ENCODE measurements at places on chromosomes 5 and 9.
A peak's percentile ranks its signal among the peaks of the same experiment; 100 is the strongest.

GRCh38 chr5:112238473-112238872 lies 180.6 kb downstream of the EPB41L4A start:
- DNase-seq, result no peak

- DNase-seq, result peak; percentile 20
Observed at GRCh38 chr5:40736103-40736875, 19.5 kb downstream of the TTC33 start.

GRCh38 chr9:28801144-28801799 lies 1228.0 kb upstream of the C9orf72 start:
- no peak for DNase-seq

DNA sequence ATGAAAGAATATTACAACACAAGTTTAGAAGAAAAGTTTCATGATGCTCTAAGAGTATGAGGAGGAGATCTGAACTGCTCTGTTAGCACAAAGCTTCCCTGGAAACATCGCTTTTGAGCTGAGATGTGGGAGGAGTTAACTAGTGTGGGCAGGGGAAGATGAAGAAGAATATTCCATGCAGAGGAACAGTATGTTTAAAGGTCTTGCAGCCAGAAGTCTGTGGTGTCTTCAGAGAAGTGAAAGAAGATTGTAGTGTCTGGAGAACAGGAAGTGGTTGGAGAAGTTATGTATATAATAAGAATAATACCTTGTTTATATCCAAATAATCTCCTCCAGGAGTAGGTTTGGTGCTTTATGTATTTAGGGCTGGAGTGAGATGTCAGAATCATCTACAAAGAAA lies 406.7 kb downstream of the MAN2A1 start:
- DNase-seq, result no peak

GRCh38 chr5:43396762-43397304 lies 15.4 kb downstream of the CCL28 start:
- DNase-seq, result peak; percentile 18

DNA sequence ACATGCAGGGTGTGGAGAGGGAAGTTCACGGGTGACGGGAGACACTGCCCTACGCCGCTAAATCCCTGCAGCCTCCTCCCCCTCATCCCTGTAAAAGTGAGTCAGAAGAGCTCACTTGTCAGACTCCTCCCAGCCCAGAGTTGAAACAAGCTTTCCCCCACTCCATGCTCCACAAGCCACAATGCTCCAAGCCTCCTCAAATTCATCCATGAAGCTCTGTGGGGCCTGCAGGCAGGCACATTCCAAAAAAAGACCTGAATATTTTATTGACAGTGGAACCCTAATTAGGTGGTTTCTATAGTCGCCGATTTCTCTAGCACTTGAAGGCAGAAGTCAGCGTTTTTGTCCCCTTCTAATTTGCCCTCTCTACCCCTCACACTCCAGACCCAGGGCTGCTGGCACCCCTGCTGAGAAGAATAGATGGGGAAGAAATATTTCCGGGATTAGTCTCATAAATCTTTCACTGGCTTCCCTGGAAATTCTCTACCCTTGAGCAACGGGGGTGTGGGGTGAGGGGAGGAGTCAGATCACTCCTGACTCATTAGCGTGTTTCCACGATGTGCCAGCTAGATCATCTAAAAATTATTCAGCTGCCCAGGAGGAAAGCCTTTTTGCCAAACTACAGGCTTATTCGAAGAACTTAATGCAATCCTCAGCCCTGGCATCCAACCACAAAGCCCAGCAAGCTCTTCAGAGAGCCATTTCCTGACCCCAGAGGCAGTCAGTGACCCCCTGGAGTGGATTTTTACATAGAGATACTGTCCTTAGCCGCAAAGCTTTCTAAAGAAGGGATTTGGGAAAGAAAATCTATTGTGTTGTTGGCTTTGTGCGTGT lies 97.1 kb downstream of the ENC1 start:
- no peak for DNase-seq

- no peak for DNase-seq
Observed at GRCh38 chr5:90279091-90279490, 130.5 kb downstream of the CETN3 start.

- DNase-seq, result no peak
Observed at GRCh38 chr5:127228540-127229184, 61.9 kb upstream of the MEGF10 start.

DNA sequence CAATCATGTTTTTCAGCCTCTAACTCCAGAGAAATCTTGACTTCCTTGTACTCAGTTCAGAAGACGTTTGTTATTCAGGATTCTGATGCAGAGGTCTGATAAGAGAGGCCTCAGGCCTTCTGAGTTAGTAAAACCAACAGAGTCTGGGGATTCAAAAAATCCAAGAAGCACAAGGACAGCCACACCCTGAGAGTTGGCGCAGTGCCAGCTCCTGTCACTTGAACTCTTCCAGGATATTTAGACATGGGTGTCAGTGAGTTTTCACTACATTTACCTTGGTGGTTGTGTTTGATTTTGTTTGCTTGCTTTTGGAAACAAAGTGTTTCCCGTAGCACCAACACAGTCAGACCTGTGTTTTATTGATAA lies 41.6 kb upstream of the PDE8B start:
- DNase-seq, result no peak

DNA sequence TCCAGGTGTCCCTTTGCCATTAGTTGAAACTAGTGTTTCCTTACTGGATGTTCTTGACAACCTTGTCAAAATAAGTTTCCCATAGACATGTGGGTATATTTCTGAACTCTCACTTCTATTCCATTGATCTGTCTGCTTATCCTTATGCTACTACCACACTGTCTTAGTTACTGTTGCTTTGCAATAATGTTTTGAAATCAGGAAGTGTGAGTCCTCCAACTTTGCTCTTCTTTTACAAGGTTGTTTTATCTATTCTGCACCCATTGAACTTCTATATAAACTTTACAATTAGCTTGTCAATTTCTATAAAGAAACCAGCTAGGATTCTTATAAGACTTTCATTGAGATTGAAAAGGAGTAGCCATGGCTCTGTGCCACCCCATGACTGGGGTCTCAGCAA lies 24.3 kb downstream of the CD14 start:
- DNase-seq, result no peak

GRCh38 chr9:35518225-35518821 lies 28.4 kb downstream of the RUSC2 start:
- peak; percentile 33 for DNase-seq
